ENCODE measurements at places on chromosomes 5 and 9.

DNA sequence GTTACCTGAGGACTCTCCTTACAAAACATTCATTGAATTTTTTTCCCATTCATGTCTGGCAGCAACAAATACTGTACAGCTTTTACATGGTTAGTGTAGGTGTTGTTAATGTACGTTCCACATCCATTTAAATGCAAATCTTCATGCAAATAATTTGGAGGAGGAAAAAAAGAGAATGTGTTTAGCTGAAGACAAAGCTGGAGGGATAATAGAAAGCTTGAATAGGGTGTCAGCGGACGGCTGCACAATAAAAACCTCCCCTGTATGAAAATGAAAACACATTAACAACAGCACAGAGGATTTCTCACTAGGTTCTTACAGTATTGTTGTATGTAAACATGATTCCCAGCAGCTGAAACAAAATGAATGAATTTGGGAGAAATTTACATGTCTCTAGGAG, 231.5 kb downstream of the ZNF608 start:
- no peak for DNase-seq

DNA sequence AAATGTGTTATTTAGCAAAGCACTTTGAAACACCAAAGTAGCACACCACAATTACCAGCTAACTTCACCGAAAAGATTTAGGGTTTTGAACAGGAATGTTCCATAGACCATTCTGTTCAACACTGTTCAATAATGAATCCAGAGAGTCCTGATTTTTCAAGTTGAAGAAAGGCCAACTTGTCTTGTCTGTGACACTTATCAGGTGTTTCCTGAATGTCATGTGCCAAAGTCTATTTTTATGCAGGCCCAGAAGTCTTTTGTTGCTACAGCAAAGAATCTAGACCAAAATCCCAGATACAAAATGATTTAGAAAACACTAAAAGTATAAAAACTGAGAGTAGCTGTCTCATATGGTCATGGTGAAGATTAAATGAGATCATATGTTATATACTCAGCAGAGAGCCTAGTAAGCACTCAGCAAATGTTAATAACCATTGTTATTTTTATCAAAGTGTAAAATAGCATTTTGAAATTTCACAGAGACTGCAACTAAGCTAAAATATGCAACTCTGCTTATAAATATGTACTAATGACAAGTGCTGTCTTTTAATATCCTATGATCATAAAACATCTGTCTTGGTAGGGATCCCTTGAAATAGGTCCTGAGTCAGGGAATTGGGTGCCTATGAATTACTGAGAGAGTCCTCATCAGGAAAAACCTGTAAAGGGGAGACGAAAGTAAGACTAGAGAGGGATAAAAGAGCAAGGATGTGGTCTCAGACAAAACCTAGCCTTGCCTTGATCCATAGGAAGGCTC, 122.4 kb upstream of the SLC12A2 start:
- no peak for DNase-seq

DNA sequence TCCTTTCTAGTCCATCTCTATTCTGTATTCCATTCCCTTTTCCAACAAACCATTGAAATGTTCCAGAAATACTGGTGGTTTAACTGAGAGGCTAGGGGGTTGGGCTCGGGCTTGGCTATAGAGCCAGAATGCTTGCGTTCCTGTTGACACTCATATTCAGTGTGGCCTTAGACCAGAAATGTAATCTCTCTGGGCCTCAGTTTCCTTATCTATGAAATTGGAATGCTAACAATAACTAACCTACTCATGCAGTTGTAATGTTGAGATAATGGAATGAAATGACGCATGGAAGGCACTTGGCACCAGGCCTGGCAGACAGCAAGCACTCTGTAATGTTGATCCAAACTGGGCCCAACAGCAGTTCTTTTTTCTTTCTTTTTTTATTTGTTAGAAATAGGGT, 26.8 kb downstream of the JADE2 start:
- no peak for DNase-seq

- DNase-seq: no peak
Observed at GRCh38 chr9:21591221-21592062, 109.3 kb upstream of the IFNE start.

DNA sequence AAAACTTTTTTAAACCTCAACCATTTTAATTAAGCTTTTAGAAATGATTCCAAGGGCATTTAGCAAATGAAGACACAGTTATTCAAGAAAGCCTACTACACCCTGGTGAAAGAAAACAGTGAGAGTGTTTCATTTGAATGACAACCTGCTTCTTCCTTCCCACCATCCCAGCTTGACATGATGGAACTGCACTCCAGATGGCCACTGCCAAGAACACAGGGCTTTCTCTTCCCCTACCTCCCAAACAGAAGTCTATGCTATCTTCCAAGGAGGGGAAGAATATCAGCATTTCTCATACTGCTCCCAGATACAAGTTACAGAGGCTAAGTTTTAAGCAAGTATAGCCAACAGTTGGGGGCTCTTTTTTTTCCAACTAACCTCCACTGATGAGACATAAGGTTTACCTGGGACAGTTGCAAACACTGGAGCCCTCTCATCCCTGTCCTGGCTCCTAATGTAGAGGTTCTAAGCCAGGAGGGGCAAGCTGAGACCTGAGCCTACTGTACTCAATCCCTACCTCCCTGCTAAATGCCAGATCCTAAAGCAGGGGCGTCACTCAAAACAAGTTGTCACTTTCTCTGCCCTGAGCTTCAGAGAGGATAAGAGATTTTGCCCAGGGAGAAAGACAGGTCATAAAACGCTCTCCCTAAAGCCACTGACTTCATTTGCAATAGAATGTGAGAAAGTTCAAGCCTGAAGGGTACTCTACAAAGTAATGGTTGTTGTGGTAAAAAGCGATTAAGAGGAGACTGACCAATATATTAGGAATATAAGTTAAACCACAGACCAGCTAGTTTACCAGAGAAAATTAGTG, 88.5 kb upstream of the SLC27A6 start:
- DNase-seq: no peak

DNA sequence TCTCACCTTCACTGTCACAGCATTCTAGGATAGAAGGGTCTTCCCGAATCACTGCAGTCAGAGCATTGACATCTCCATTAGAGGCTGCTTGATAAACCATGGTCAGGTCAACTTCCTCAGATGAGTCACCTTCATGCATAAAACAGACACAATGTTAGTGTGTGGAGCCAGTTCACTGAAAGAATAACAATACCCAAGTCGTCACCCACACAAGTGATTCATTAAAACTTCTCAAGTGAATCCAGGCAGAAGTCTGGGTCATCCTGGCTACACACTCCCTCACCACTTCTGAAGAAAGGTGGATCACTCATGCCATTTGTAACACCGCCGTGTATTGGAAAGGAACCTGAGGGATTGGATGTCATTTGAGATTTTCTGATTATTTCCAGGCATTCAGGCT, 49.6 kb downstream of the ANKRD55 start:
- no peak for DNase-seq

GRCh38 chr9:95373069-95373681, 55.7 kb upstream of the FANCC start:
- no peak for DNase-seq

GRCh38 chr5:162202285-162202880, 134.8 kb downstream of the GABRG2 start:
- DNase-seq: no peak

DNA sequence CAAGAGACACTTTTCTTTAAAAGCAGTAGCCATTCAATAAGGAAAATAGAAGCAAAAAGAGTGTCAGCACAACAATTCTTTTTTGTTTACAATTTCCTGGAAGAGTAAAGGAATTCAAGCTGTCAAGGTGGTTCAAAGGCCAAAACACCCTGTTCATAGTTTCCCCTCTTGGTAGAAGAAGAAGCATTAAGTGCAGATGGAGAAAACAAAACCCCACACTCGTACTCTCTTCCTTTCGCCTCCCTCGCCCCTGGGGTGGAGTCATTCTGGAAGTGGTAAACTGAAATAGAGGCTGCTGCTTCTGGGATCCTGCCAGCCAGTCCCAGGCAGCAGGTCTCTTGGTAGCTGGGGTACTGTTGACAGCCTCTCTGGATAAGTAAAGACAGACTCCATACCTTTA, 105.0 kb downstream of the ANKRD55 start:
- DNase-seq: no peak
